COR-L47 (cell line): ENCODE measurements at places on chromosomes 4 and X.

DNA sequence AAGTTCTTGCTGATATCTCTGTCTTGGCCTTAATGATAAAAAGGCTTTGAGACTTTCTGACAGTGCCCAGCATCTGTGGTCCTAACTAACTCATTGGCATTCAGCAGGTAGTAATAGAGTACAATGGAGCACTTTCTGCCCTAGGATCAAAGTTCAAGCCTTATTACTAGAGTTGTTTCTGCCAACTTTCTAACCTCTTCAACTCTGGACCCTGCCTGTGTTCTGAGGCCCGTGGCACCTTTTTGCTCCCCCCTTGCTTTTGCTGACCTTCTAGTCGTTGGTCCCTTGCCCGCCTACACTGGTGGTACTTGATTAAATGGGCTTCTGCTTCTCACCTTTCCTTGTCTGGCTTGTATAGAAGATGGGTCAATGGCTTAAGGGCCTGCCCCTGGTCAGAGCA, 126.3 kb downstream of the PPARGC1A start:
- no peak for DNase-seq

GRCh38 chr4:123107444-123108252, 185.3 kb upstream of the NUDT6 start:
- no peak for DNase-seq

GRCh38 chr4:165326831-165327210, 648 bp upstream of the MSMO1 start:
- no peak for DNase-seq

DNA sequence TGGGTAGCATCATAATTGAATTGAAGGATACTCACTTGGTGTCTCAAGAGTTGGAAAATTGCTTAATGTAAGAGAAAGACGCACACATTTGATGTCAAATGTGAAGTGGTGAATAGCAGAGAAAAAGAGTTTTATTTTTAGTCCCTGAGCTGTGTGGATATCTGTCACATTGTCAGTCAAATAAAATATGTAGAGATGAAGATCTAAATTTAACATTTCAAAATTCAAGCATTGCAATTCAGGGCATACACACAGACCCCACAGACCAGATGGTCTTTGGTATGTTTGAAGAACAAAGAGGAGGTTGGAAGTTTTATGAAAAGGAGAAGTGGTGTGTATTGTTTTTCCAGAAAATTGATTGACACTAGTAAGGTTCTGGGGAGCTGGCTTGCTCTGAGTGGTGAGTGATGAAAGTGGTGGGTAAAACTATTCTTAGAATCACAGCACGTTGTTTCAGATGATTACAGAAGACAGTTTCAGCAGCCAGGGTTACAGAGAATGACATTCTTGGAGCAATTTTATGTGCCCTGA, 44.9 kb upstream of the BBS12 start:
- DNase-seq = no peak

DNA sequence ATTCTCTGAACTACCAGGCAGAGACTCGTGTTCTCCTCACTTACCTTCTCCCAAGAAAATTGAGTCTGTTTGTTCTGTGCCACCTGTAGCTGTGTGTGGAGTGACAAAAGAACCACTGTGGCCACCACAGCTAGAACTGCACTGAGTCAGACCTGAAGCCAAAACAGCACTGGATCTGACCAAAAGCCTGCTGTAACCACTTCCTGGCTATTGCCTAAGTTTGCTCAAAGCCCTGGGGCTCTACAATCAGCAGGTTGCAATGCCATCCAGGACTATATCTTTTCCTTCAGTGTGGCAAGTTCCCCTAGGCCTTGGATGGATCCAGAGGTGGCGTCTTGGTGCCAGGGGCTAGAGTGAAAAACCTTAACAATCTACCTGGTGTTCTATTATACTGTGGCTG, 449.1 kb downstream of the FAM133A start:
- no peak for DNase-seq

DNA sequence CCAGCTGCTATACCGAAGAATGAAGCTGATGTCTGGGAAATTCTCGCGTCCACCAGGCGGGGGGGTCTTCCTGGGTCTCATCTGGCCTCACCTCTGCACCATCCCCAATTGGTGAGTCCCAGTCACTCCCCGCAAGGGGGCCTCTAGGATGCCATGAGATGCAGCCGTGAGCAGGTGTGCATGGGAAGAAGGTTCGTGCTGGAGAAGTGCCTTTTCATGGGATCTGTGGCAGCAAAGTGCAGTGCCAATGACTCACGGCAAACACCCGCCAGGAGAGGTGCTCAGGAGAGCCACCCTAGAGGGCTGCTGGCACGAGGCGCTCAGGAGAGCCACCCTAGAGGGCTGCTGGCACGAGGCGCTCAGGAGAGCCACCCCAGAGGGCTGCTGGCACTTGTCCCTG, 55.1 kb downstream of the CPZ start:
- peak; percentile 7 for DNase-seq

DNA sequence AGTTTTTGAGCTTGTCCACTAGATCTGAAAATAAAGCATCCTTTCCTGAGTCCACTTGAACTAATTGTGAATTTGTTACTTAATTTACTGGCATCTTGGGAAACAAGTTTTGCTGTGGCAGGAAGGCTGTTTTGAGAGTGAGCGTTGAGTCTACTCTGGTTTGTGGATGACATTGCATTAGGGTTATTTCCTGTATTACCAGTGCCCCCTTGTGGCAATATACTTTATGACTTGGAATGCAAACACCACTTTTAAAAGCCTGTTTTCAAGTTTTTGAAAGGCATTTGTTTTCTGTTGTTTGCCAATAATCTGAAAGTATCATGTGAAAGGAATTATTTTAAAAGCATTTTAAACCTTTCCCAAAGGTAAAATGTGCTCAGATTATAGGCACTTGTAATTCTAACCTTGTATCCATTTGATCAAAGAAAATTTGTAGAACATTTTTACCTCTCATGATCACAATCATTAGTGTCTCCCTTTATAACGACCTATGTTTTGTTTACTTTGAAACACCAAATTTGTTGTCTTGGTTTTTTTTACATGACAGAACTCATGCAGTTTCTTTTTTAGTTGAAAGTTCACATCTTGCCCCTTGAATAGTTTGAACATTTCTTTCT, 18.0 kb upstream of the CYP2U1 start:
- DNase-seq = peak; percentile 62

GRCh38 chr4:59091146-59092142, 1981.3 kb upstream of the IGFBP7 start:
- DNase-seq = no peak

- no peak for DNase-seq
These were observed 115.4 kb downstream of the EFNB1 start for GRCh38 chrX:68944211-68944610.

GRCh38 chrX:15882704-15883539, 28.3 kb upstream of the AP1S2 start:
- DNase-seq = no peak

DNA sequence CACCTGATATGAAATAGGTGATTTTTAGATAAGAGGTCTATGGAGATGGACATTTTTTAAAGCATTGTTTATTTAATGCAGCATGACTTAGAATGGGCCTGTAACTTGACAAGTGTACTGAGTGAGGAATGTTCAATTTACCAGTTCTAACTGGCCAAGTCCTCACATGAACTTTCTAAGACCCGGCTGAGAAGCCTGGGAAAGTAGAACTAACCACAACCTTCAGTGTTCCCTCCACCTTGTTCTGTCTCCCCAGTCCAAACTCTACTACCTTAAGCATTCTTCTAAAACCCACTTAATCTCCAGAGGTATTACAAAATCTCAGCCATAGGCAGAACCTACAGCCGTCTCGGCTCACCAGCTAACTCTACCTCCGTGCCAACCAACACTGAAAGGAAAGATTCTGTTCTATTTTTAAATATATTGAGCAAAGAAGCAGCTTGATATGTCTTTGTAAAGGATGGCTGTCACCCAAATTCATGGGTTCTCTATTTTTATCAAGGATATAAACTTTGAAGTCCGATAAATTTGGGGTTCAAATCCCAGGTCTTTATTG, 6.8 kb downstream of the PPARGC1A start:
- no peak for DNase-seq

DNA sequence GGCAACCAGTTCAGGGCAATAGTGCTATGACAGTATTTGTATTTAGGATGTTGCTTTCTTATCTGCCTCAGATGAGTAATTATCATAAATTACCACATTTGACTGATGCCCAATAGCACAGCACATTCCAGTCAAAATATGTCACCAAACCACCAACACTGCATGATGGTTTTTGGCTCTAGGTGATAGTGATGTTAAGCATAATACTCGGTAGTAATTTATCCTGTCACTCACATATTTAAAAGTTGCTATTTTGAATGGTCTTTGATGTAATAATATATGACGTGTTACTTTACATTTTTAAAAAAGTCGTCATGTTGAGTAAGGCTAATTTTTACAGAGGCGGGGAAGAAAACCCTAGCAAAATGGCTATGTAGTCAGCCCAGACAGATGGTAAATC, 42.5 kb downstream of the UNC5C start:
- DNase-seq = no peak

GRCh38 chr4:100736641-100737451, 219.0 kb upstream of the EMCN start:
- DNase-seq = no peak

DNA sequence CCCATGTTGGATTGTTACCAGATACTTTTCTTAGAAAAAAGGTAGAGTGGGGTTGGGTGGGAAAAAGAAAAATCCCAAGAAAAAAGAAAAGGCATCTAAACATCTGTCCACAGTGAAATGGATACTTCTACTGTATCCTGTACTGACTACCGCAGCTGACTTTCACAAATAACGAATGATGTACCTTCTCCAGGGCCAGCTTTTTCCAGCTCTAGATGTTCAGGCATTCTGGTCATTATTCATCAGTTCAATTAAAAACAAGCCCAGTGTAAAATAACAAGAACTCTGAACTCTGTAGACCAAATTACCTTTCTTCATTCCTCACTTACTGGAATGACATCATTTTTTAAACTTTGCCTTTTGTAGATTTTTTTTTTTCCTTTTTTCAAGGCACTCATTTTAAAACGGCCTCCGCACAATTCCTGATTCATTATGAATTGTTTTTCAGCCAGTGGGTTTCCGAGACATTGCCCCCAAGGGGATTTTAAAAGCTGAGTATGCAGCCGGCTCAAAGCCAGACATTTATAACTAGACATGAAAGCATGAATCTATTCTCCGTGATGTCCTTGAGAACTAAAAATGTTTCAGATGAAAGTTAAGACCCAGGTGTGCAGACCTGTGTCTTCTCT, 113.5 kb downstream of the PRKX start:
- DNase-seq = no peak

GRCh38 chrX:14073556-14073955, 43.9 kb upstream of the GEMIN8 start:
- DNase-seq = no peak

- DNase-seq = no peak
These were observed 2090.4 kb upstream of the TENM3 start for GRCh38 chr4:180152831-180153230.

- DNase-seq = no peak
These were observed 62.5 kb downstream of the SEL1L3 start for GRCh38 chr4:25800245-25800644.

- no peak for DNase-seq
These were observed 650.7 kb downstream of the IL1RAPL1 start for GRCh38 chrX:29237972-29238371.

GRCh38 chr4:168577624-168578023, 80.8 kb downstream of the PALLD start:
- no peak for DNase-seq

DNA sequence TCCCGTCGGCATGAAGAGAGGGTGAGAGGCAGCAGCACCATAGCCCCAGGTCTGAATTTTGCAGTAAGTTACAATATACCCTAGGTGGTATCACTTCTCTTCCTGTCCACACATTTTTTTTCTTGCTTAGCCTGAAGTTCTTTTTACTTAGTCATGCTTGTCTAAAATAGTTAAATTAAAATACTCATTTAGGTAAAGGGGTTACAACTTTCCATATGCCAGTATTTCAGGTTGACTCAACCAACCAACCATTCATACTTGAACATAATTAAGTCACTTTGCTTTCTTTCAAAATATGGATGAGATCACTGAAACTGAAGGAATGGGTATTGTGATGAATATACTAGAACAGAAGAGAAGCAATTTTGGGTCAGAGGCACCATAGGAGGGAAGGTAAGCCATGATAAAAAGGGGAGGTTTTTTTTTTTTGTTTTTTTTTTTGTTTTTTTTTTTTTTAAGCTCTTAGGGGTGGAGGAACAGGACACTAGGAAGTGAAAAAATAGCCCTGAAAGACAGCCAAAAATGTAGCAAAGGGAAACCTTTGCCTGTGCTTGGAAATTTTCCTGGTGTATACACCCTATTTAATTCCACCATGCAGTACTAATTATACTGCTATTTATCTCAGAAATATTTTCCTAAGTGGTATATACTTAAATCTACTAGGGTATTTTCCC, 41.8 kb downstream of the RPS6KA3 start:
- DNase-seq = no peak

DNA sequence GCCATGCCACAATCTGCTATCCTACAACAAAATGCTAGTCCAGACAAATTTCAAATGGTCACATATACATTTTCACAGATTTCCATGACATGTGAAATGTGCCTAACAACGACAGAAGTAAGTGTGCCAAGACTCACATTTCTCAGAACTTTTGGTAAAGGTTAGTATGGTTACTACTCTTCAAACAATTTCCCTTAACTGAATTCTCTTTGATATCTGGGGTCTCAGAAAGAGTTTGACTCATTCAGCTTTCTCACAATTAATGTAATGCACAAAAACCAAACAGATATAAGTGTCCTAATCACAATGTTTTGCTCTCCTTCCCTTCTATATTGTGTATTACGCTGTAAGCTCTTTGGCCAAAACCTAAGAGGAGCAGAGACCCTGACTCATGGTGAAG, 122.4 kb upstream of the LEF1 start:
- DNase-seq = no peak

DNA sequence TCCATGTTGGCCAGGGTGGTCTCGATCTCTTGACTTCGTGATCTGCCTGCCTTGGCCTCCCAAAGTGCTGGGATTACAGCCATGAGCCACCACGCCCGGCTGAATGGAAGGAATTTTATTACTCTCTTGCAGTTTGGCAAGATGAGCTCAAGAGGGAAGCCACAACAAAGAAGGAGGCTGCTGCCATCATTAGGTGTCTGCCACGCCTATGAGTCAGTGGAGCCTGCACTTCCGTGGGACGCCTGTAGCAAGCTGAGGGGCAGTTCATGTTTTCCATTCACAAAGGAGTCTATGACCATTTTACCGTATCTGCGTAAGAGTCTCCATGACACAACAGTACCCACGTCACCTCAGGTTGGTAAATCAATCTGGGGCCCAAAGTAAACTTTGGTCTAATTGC, 51.2 kb upstream of the CHRNA9 start:
- DNase-seq = no peak

- no peak for DNase-seq
These were observed 203.0 kb upstream of the CNKSR2 start for GRCh38 chrX:21171181-21171580.

- no peak for DNase-seq
These were observed 161.0 kb upstream of the FGF13 start for GRCh38 chrX:138872537-138872936.

DNA sequence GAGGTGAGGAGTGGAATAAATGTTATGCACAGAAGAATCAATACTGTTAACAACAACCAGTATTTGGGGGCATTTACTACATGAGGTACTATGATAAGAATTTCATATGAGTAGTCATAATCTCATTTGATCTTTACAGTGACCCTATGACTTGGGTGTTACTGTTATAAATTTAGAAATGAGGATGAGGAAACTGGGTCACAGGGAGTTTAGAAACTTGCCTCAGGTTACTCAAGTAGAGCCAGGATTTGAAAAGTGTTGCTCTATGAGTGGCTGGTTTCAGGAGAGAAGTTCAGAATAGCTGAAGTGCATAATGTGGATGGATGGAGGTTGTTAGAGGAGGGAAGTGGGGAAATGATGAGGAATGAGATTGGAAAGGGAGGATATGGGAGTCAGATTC, 16.6 kb upstream of the DDIT4L start:
- DNase-seq = no peak

- DNase-seq = no peak
These were observed 273.5 kb downstream of the DCHS2 start for GRCh38 chr4:154218051-154218450.
